ENCODE measurements at places on chromosomes 3 and 15.

DNA sequence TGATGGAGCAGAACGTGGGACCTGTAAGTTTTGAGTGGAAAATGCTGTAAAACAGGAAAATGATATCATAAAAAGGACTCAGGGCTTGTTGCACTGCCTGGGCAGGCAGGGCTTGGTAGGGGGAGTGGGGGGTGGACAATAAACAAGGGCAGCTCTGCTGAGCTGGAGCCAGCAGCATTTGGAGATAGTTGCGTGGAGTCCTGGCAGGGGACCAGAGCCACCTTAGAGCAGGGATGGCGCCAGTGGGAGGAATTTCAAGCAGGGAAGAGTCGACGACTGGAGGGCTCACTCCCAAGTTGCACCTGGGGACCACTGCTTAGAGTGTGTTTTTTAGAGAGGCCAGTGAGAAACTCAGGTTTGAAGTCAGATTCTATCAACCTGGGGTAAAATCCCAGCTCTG lies 22.7 kb upstream of the FRMD4B start:
- DNase-seq, result no peak

- no peak for DNase-seq
Observed at GRCh38 chr3:27085829-27086730, 283.1 kb downstream of the NEK10 start.

DNA sequence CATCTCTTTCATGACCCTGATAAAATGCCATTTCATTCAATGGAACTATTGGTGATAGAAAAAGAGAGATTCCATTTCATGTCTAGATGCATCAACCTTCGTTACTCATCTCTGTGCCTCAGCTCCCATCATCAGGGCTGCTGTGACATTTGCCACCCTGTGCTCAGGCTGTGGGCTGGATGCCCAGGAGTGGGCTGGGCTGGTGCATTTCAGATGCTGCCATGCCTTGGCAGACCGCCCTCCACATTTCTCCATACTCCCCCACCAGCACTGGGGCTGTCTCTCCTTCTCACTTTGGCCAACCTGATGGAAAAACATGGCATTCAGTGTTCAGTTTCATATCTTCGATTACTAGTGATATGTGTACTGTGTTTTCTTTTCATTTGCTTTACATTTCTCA lies 59.1 kb downstream of the DNASE1L3 start:
- DNase-seq, result no peak

DNA sequence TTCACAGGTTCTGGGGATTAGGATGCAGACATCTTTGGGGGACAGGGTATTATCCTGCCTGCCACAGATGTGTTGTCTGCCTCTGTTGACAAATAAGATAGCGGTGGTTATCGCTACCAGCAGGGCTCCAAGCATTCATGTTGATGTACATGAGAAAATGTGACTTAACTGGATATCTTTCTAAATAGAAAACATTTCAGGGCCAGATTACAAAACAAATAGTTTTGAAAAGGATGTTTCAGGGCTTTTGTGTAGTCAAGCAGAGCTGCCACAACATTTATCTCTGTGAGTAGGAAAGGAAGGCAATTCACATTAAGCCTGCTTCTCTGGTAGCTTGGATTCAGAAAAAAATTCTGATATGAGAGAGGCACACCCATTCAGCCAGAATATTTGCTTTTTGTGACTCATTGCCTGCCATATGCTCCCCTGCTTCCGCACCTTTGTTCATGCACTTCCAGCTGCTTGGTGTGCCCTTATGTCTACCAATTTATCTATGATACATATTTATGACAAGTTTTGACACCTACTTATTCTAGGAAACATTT lies 22.8 kb downstream of the PLS1 start:
- DNase-seq, result peak; percentile 3

DNA sequence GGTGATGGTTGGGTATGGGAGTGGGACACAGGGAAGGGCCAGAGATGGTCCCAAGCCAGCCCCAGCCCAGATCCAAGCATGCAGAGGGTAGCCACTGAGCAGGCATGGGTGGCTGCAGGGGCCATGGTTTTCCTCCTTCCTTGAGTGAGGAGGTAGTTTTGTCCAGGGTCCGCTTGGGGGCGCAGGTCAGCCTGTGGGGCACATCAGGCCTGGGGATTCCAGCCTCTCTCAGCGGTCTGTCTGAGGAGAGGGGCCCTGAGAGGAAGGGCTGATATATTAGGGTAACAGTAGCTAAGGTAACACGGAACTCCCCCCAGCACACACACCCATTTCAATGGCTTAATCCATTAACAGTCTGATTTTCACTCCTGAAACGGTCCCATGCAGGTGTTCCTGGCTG lies 22.7 kb upstream of the LCTL start:
- DNase-seq, result no peak

GRCh38 chr3:72127844-72128243 lies 342.9 kb upstream of the PROK2 start:
- DNase-seq, result no peak

DNA sequence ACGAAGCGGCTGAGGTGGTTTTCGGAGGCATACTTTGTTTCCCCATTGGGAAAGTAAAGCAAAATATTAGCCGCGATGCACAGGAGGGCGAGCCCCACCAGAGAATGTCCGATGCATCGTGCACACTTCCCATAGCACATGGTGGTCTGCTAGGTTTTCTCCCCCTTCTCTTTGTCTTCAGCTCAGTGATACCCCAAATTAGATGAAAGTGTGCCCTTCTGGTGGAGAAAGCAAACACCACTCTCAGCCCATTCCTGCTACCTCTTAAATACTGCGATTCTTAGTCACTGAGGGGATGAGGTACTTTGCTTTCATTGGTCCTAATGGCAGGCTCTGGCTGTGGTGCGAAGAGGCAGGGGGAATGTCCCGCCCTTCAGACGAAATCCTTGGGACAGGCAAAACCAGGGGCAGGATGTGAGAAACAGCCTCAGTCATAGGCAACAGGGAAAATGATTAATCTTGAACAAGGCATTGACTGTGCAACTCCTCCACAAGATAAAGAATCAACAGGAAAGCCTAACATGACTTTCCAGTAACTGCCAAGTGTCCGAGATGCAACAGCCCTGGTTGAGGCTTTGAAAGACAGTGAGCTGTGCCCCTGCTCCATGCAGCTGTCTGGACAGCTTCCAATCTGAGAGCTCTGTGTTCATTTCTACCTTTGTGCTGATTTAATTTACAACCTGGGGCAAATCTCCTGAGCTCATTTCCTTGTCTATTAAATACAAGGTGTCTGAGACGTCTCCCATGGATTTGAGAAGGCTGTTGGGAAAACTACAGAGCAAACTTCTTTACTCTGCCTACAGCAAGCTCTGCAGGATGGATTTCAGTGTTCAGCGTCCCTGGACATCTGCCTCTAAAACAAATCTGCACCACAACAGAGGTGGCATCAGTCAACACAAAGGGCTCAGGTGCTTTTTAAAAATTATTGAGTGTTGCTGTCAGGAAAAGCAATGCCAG lies at the start of gene TM4SF1:
Gene TM4SF1, minus strand, starts transcription at position 242 of the 957 bp plus-strand sequence. Its CDS starts 102 bp downstream, at position 140.
- peak; percentile 97 for DNase-seq

DNA sequence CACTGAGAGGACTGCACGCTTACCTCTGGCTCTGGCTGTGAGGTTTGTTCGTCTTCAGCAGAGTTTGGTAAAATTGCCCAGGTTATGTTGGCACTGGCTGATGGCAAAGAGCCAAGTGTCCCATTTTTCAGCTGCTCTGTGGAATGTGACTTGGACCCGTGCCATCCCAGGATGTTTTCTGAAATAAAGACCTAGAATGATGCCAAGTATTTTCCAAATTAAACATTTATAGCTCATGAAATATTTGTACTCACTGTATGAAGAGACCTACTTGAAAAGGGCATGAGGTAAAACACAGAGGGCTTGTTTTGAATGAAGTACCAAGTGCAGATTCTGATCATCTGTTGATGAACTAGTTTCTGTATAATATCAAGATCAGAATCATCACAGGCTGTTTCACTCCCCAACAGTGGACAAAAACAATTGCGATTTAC lies 200.5 kb downstream of the STT3B start:
- DNase-seq, result no peak

DNA sequence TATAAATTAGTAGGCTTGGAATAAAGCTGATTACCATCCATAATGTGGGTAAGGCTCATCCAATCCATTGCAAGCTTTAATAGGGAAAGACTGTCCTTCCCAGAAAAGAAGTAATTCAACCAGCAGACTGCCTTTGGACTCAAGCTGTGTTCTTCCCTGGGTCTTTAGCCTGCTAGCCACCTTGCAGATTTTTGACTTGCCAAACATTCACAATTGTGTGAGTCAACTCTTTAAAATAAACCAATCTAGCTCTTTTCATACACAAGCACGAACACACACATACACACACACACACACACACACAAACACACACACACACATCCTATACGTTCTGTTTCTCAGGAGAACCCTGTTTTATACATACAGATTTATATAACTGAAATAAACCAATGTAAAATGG lies 248.1 kb downstream of the NAALADL2 start:
- DNase-seq, result no peak

GRCh38 chr3:141949399-141949798 lies 73.0 kb downstream of the ATP1B3 start:
- no peak for DNase-seq

DNA sequence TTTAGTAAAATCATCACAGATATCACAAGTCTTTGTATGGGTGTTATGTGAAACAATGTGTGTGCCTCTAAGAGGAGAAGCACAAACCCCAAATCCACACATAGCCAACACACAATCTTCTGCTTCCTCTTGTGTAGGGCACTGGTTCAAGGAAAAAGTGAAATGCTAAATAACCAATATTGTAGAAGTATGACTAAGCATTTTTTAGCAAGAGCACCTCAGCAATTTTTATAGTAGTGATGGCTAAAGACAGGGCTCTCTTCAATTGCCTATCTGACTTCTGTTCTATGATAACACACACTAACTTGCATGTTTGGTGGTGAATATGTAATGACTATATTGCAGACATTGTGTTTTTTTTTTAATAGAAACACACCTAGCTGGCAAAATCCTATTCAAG lies 997.9 kb upstream of the ALCAM start:
- DNase-seq, result no peak

- DNase-seq, result peak; percentile 82
Observed at GRCh38 chr15:92617549-92618520, 37.7 kb downstream of the FAM174B start.

DNA sequence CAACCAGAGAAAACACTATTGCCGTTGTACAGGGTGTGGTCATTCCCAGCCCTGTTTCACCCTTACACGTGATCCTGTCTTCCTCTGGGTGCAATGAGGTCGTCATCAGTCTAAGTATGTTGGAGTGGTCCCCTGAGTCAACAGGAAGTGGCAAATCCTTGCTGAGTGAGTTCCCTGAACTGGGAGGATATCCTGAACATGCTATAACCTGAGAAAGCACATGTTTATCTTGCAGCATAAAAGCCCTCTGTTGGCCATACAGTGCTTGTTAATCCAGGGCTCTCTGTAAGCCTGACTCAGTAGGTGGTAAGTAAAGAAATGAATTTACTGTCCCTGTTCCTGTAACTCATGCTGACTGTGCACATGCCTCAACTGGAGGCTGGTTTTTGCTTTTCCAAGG lies 477.8 kb upstream of the RGMA start:
- no peak for DNase-seq

DNA sequence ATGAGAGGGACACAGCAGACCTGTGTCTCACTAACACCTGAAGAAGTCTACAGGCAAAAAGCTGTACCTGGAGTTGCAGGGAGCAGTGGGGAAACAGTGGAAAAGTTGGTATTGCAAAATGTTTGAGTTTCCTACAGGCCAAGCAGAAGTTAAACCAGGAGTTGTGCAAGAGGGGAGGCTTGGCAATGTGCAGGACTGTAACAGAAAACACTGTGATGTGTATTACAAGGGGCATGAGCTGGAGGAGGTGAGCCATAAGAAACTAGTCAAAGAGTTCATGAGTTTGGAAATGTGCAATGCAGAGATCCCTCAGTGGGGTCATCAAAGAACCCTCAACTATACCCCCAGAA lies 47.1 kb upstream of the SERPINI2 start:
- DNase-seq, result no peak

DNA sequence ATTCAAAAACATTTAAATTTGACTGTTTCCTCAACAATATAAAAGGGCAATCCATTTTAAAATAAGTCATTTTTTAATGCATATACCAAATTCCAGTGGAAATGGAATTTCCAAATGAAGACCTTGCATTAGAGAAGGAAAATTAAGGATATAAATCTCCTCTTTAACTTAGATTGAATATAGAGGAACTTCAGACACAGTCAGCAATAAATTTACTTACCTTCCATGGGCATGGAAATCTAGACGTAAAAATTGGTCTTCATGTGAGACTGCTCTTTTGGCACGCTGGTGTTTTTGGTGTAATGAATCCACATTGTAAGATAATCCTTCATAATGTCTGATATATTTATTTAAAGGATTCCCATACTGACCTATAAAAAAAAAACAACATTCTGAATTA lies 32.1 kb downstream of the ADAM10 start:
- no peak for DNase-seq

DNA sequence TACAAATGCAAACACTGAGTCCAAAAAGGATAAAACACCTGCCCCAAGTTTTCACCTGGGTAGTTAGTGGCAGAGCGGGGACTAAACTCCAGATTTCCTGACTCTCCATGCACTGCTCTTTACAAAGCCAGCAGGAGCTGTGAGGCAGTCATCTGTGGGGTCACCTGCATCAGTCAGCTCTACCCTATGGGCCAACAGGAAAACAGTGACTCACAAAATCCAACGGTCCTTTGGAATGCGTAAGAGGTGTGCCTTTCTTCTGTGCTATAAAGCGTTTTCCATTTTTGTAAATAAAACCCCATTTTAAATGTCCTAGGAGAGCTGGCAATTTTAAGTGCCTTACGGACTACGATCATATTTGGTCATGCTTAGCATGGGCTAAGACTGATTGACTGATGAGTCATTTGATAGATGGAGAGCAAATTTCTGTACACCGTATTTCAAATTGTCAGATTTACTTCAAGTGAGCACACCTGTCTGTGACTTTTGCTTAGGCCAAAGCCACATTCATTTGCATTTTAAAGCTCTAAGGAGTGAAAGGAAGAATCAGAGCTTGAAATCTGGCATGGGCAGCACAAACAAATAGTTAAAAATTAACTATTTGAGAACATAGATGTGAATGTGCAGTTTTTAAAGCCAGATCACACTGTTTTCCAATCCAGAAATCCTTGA lies 4.4 kb upstream of the COL8A1 start:
- no peak for DNase-seq

DNA sequence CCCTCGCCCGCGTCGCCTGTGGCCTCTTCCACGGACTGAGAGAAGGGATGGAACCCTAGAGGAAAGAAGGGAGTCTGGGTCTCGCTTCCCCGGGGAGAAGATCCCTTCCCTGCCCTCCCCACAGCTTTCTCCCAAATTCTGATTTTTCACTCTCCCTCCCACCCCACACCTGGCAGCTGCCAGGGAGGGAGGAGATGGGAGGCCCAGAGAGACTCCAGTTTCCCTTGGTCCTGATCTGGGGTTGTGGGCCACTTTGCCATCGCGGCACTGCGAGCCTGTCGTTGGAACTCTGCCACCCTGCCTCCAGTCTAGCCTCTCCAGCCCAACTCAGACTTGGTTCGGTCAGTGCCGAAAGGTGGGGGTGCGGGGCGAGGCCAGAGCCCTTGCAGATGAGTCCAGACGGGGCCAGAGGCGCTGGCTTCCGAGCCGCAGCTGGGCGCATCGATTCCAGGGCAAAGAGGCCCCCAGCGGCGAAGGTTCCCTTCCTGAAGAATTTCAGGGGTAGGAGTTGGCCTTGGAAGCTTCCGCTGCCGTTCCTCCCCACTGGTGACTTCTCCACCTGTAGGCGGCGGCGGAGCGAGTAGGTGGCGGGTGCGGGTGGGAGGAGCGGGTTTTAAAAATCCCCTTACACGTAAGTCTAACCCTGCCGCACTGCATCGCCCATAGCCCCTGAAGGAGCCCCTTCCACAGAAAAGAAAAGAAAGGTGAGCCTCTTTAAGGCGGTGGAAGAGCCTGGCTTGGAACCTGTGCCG lies 5.2 kb downstream of the WNT5A start:
- no peak for DNase-seq
